ENCODE measurements at places on chromosomes 12 and 14. TPM values are rescaled to one million over a fixed set of nuclear protein-coding genes. Genes with fewer than 3 reads are reported as not detected.
A peak's percentile ranks its signal among the peaks of the same experiment; 100 is the strongest.

GMPR2 gene
- 96.7 TPM for total RNA-seq

ADCY6 gene
- 23.1 TPM for total RNA-seq

- no peak for DNase-seq
These were observed 125.5 kb downstream of the LMNTD1 start for GRCh38 chr12:25427337-25428249.

- DNase-seq = no peak
These were observed 383.3 kb upstream of the DDHD1 start for GRCh38 chr14:53536446-53536845.

LRP1-AS gene
- total RNA-seq = not detected

GRCh38 chr12:51869931-51870330 is 18.0 kb upstream of the ANKRD33 start:
- no peak for DNase-seq

DNA sequence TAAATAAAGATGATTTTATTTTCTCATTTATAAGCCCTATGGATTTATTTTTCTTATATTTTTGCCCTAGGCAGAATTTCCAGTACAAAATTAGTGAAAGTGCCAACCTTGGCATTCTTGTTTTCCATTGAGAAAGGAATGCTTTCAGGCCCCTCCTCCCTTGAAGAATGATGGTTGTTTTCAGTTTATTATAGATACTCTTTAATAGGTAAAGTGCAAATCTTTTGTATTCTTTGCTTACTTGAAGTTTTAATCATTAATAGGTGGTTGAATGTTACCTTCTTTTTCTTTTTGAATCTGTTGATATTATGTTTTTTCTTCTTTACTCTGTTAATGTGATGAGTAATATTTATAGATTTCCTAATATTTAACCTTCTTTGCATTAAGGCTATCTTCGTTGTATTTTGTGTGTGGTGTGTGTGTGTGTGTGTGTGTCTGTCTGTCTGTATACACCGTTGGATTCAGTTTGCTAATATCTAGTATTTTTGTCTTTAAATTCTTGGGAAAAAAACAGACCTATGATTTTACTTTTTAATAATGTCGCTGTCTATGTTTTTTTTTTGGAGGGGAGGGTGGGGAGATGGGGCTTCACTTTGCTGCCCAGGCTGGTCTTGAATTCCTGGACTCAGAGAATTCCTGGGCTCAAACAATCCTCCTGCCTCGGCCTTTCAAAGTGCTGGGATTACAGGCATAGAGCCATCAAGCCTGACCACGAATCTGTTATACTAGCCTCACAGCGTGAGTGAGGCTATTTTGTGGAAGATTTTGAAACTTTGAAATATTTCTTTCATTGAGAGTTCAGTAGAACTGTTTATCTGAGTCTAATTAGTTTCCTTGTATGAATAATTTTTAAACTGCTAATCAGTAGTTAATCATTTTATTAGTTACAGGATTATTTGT is 13.5 kb downstream of the SRGAP1 start:
- DNase-seq = peak; percentile 70

GRCh38 chr14:88825078-88825458 is 617 bp downstream of the TTC8 start:
- DNase-seq = no peak

DNA sequence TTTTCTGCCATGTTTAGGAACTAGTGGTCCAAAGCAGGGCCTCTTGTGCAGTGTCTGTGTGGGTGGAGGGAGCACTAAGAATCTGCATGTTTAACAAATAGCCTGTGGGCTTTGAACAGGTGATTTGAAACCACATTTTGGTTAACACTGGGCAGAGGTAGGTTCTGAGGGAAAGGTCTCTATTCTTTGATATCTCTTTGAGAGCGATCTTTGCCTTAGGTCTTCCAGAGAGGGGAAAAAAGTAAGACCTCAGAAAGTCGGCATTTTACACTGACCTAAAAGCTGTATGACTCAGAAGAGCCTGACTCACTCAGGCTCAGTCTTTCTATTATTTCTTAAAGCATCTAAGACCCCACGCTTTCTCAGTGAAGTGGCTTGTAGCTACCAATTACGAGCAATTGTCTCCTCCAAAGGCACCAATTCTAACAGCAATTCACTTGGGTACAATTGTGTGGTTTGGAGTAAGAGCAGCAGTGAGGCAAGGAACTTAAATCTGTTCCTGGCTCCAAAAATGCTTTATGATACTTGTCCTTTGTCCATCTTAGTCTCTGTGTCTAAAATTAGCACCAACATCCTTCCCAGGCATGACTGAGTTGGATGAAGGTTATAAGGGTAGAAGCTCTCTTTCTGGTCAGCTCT is 8.8 kb downstream of the EIF2B2 start:
- peak; percentile 73 for DNase-seq

SLC2A14 gene
- not detected for total RNA-seq

GRCh38 chr14:100584056-100585031 is 2.9 kb downstream of the BEGAIN start:
- DNase-seq = no peak

SOX5 gene
- 1.0 TPM for total RNA-seq

GRCh38 chr14:61698206-61698980 is 3.1 kb downstream of the HIF1A start:
- DNase-seq = peak; percentile 21

DNA sequence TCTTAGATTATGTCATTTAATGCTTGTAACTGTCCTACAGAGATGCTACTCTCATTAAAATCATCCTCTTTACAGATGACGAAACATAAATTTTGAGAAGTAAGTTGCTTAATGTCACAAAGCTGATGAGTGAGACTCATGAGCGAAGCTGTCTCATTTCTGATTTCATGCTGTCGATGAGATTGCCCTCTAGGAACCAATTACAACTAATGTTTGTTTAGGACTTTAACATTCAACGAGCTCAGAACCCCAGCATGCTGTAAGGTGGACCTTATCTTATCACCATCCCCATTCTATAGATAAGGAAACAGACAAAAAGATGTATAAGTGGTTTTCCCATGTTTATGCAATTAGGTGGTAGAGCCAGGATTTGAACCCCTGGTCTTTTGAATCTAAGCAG is 23.1 kb downstream of the BHLHE41 start:
- DNase-seq = no peak

DNA sequence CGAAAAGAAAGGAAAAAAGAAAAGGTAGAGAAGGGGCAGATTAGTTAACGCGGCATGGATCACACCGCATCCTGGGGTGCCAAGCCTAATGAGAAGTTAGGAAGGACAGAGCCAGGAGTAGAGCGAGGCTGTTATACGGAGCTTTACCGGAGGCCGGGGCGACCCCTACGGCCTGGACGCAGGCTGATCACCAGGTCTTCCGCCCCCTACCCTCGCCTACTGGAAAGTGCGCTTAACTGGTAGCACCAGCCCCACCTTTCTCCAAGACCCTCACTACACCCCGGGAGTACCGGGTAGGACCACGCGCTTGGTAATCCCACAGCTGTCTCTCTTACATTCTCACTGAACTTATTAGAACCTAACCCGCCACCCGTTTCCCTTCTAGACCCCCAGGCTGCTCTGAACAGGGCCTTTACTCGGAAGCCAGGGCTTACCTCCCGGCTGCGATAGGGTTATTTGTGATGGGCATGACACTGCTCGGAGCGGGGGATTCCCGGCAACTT is 33.8 kb downstream of the WBP11 start:
- no peak for DNase-seq

GRCh38 chr12:66742508-66743367 is 63.9 kb upstream of the GRIP1 start:
- no peak for DNase-seq

TUNAR gene
- total RNA-seq = 0.69 TPM

GUCY2C gene
- total RNA-seq = not detected

DNA sequence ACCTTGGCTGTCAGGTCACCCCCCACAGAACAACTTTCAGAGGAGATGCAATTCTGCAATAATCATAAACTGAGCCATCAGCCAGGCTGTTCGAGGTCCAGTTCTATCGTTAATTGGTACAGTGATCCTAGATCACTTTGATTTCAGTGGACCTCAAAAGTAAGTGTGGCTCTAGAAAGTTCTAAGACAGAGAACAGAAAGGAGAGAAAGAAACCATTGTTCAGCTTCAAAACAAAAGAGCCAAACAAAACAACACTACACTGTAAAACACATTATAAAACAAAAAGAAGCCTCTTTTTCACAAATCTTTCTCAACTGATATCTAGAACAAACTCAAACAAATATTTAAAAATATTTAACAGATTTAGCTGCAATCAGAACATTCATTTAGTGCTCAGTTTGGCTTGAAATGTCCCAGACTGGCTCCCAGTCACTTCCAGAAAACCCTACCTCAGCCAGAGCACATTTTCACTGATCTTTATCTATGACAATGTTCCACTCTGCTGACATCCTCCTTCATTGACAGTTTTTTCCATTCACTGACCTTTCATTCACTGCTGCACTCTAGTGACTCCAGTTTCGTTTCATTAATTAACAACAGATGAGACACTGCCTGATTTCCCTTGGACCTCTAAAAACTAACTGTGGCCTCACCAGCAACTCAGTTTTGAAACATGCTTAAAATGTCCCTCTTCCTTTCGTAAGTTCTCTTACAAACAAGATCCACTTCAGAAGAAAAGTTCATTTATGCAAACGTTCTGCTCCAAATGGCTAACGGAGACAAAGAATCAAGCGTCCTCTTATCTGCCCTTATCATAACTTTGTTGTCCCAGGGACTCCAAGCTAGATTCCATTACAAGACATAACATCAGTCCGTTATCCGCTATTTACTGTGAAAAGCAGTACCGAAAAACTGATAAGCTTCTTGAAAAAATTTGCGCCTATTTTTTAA is 56.8 kb downstream of the DUSP16 start:
- DNase-seq = peak; percentile 71

SIRT4 gene
- 2.4 TPM for total RNA-seq

- peak; percentile 38 for DNase-seq
These were observed 38.0 kb downstream of the CHGA start for GRCh38 chr14:92960706-92961566.

DNA sequence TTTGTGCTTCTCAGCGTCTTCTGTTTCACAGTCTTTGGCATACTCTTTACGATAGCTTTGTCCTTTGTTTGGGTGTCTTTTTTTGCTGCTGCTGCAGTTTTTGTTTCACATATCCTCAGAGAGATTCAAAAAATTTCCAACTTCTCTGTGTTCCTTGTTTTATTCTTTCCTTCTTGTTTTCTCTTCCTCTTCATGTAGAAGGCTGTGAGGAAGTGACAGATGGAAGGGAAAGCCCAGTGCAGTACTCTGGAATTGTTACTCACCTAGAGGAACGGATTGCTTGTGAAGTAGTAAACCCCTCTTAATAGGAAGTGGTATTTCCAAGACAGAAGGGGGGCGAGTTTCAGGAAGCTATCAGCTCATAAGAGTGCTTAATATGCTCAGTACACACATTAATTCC is 1.7 kb downstream of the CREBL2 start:
- DNase-seq = peak; percentile 9
